ENCODE measurements at places on chromosomes 7 and 10.

- DNase-seq = no peak
Observed at GRCh38 chr10:38007551-38007950, 2.9 kb upstream of the ZNF33A start.

- no peak for DNase-seq
Observed at GRCh38 chr7:75637854-75638593, 100.7 kb downstream of the HIP1 start.

- DNase-seq = no peak
Observed at GRCh38 chr7:25260862-25261494, 32.7 kb upstream of the NPVF start.

DNA sequence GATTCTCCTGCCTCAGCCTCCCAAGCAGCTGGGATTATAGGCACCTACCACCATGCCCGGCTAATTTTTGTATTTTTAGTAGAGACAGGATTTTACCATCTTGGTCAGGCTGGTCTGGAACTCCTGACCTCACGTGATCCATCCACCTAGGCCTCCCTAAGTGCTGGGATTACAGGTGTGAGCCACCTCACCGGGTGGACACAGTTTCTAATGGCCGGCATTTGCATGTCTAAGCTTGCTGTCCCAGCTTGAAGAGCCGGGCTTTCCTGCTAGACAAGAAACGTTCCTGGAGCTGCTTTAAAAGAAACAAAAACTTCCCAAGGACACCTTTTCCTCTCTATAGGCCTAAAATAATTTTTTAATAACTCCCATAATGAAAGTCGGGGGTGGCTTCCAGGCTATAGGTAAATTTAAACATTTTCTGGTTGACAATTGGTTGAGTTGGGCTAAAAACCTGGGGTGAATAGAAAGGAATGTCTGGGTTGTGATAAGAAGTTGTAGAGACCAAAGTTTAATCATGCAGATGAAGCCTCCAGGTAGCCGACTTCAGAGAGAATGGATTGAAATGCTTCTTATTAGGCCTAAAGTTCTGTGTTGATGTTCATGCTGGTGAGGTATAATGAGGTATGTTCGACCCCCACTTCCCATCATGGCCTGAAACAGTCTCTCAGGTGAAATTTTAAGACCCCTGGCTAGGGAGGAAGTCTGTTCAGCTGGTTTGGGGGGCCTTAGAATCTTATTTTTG lies 8.8 kb downstream of the ACADSB start:
- peak; percentile 54 for DNase-seq

GRCh38 chr7:155951554-155952158 lies 139.4 kb upstream of the SHH start:
- no peak for DNase-seq

DNA sequence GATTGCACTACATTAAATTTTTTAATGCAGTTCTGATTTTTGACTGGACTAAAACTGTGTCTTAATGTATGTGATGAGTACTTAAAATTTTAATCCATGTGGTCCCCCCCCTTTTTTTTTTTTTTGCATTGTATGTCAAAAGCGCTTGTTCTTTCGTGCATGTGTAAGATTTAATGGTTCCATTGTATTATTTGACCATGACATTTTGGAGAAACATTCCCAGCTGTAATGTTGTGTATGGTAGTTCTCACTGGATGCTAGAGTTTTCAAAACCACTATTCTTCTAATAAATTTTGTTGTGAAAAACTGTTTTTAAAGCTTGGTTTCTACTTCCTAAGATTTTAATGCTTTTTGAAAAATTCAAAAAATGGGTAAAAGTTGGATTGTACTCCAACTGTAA lies 132.0 kb downstream of the LCOR start:
- DNase-seq = no peak

- no peak for DNase-seq
Observed at GRCh38 chr10:97196223-97197029, 10.7 kb upstream of the SLIT1 start.

GRCh38 chr10:95290461-95291364 lies at the start of gene PDLIM1:
TSS of gene PDLIM1 (minus strand) at chr10:95291003. CDS start at chr10:95290915, 88 bp downstream.
- DNase-seq = peak; percentile 95

- DNase-seq = no peak
Observed at GRCh38 chr10:84296091-84296981, 32.1 kb upstream of the CCSER2 start.

- no peak for DNase-seq
Observed at GRCh38 chr7:120272261-120272660, 714 bp upstream of the KCND2 start.

GRCh38 chr10:50794490-50794889 lies 54.8 kb downstream of the ASAH2B start:
- DNase-seq = no peak

DNA sequence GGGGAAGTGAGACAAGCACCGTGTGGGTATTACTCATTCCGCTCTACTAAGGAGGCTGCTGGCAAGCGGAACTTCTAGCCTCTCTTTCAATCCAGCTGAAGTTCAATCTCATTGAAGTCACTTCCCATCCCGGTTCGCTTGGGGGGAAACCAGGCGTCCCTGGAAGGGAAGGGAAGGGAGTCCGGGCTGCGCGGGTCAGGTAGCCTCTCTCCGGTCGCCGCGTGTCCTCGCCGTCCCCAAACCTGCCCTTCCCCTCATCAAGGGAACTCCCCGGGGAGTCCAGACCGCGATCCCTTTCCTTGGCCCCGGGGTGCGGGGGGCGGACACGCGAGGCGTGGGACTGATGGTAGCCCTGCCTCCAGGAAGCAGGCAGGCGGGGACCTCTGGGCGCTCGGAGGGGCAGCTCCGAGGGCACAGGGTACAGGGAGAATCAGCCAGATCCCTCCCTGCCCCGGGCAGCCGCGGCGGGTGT lies 598 bp upstream of the ZEB1 start:
- DNase-seq = peak; percentile 61

DNA sequence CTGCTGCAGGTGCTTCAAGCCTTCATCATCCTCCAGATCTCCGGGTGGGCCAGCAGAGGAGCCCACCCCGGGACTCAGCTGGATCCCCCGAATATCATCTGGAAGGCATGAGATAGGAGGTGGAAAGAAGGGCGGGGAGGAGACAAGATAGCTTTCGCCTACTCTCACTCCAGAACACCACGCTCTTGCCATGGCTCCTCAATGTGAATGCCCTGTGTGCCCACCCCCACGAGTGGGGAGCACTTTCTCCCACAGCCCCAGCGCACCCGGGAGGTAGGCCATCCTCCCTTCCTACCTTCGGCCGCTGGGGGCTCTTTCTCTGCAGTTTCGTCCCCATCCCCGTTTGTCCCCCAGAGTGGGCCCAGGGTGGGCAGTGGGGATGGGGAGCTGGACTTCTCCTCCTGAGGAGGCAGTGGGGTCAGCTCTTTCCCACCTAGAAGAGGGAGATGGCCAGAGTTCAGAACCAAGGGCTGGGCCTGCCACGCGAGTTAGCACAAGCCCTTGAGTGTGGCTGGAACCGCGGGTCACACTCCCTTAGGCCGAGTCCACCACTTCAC lies 8.9 kb downstream of the GIGYF1 start:
- no peak for DNase-seq

GRCh38 chr10:109679478-109679877 lies 243.8 kb downstream of the XPNPEP1 start:
- DNase-seq = no peak

GRCh38 chr10:10204415-10204814 lies 813.3 kb upstream of the CELF2 start:
- DNase-seq = no peak

- DNase-seq = no peak
Observed at GRCh38 chr10:48440771-48441170, 134.3 kb downstream of the MAPK8 start.

DNA sequence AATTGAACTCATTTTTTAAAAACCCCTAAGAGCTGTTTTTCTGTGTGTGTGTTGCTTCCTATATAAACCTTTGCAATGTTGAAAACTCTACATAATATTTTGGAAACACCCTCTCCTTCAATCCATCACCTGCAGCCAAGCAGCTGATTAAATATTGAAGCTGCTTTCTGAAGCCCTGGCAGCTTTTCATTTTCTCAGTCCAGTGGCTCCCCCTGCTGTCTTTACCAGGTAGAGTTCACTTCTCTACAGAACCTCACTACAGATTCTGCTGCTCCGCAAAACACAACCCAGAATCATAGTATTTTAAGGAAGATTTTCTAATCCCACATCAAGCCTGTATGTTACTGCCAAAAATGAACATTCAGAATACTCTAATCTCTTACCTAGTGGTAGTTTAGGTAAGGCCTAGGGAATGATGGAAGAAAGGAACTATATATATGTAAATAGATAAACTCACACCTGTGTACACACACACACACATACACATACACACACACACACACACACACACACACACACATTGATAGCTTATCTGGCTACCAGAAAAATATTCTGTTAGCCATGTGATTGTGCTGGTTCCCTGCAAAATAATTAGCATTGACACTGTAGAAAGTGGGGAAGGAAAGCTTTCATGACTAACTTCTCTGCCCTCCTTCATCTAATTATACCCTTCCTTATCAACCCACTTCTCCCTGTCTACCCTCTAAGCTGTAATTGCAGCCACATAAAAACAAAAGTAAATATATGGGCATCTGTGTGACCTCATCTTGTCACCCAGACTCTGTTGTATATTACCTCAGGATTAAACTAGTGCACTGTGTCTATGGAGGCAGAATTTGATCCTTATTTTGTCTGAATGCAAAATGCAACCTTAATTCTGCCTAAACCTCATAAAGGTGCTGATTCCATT lies 229.5 kb upstream of the FZD1 start:
- no peak for DNase-seq

DNA sequence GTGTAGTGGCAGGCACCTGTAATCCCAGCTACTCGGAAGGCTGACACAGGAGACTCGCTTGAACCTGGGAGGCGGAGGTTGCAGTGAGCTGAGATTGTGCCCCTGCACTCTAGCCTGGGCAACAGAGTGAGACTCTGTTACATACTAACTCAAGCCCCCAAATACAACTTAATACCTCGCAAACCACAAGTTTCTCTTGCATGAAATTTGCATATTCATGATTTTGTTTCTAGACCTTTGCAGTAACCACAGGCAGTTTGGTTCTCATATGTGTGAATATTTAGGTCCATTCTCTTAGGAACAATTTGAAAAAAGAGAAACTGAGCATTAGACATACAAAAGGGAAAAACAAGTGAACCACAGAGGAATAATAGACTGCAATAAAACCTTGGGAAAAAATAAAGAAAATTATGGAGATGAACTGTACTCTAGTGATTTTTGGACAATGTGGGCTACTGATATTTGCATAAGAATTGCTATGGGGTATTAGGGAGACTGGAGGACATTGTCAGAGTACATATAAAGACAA lies 77.0 kb downstream of the ZNF277 start:
- DNase-seq = no peak

DNA sequence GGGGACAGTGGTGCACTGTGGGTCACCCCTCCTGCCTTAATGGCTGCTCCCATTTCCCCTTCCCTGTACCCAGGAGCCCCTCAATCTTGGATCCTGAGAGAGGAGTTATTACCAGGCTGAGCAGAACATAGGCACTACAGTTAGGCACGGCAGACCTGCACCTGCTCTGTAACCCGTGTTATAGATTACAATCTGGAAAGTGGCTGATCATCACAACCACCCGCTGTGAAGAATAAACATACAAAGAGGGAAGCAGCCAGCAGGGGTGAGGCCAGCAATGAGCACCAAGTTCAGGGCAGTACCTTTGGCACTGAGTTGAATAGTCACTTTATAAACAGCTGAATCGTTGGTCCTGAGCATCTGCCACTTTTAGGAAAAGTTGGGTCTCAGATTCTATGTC lies 1.7 kb downstream of the CDHR1 start:
- DNase-seq = no peak

- DNase-seq = peak; percentile 99
Observed at GRCh38 chr10:102394079-102394800, 1.3 kb upstream of the NFKB2 start.

GRCh38 chr7:87474533-87475358 lies 734 bp downstream of the ABCB4 start:
- DNase-seq = no peak

- no peak for DNase-seq
Observed at GRCh38 chr10:23376229-23376655, 31.6 kb upstream of the C10orf67 start.

GRCh38 chr10:7400068-7400715 lies 10.6 kb downstream of the SFMBT2 start:
- no peak for DNase-seq

GRCh38 chr7:50679218-50680007 lies 103.3 kb downstream of the GRB10 start:
- DNase-seq = no peak

DNA sequence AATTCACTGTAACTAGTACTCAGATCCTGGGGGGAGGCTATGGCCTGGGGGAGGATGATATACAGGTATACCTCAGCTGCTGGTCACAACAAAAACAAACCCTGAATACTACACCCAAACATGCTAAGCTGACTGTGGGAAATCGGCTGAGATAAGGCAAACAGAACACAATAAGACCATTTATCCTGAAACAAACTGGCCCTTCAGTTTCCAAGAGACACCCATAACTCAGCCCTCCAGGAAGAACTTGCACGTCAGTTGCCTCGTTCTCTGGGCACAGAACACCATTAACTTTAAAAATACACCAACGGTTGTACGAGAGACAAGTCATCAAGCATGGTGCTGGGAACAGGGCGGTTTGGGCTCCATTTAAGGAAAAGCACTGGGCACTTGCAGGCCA lies 24.1 kb upstream of the KCNMA1 start:
- DNase-seq = no peak

- DNase-seq = no peak
Observed at GRCh38 chr10:130887170-130887569, 424.4 kb downstream of the TCERG1L start.

- no peak for DNase-seq
Observed at GRCh38 chr7:1993776-1994740, 238.7 kb downstream of the MAD1L1 start.

DNA sequence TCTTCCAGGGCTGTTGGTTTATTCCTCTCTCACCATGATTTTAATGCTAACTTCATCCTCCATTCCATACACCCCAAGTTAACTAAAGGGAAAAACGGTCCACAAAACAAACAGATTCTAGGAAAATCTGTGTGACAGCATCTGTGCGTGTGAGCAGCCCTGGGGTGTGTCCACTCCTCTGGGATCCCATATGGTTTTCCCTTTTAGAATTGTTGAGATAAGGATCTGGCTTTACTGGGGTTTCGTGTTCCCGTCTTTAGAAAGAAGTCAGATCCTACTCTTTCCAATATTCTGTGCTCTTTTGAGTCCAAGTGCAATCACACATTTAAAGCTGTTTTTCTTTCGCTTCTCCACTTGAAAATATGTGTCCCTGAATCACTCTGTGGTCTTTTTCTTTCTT lies 257.1 kb downstream of the KLF6 start:
- DNase-seq = no peak
